ENCODE measurements at places on chromosomes 6 and 20.

- DNase-seq = peak; percentile 74
These were observed at the start of gene GNAS for GRCh38 chr20:58852543-58853271. GNAS (plus strand) TSS chr20:58852716.

DNA sequence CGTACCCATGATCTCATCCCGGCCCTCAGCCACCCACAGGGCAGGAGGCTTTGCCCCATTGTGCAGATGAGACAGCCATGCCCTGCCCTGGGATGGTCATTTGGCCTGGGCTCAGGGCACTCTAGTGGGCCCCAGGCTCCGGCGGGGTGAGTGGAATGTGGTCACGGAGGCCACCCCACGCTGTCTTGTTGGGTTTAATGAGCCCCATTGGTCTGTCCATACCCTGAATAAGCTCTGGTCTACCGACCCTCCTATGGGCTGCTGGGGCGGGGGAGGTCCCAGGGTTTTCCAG, 50.6 kb downstream of the FGD2 start:
- no peak for DNase-seq

GRCh38 chr6:46059608-46060007, 43.9 kb upstream of the CLIC5 start:
- no peak for DNase-seq

DNA sequence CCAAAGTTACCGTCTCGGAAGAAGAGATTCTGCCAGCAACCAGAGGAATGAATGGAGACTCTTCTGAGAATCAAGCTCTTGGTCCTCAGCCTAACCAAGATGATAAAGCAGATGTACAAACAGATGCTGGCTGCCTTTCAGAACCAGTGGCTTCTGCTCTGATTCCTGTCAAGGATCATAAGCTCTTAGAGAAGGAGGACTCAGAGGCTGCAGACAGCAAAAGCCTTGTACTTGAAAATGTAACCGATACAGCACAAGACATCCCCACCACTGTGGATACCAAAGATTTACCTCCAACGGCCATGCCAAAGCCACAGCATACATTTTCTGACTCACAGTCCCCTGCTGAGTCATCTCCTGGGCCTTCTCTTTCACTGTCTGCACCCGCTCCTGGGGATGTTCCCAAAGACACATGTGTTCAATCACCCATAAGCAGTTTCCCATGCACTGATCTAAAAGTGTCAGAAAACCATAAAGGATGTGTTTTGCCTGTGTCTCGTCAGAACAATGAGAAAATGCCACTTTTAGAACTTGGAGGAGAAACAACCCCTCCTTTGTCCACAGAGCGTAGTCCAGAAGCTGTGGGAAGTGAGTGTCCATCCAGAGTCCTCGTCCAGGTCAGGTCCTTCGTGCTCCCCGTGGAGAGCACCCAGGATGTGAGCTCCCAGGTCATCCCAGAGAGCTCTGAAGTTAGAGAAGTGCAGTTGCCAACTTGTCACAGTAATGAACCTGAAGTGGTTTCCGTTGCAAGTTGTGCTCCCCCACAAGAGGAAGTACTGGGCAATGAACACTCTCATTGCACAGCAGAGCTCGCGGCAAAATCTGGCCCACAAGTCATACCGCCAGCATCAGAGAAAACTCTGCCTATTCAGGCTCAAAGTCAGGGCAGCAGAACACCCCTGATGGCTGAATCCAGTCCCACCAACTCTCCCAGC, 109.6 kb downstream of the RTN4IP1 start:
- peak; percentile 85 for DNase-seq

Data from stimulated activated CD4-positive, alpha-beta T cell treated with anti-CD3 and anti-CD28 coated beads, Interleukin-15, amount 100 ng/mL, for 24 hours (primary cell).